Astrocyte of the spinal cord (primary cell): ENCODE measurements at places on chromosomes 7 and 10.
A peak's percentile ranks its signal among the peaks of the same experiment; 100 is the strongest.

GRCh38 chr7:122762071-122762470 lies 59.3 kb upstream of the RNF148 start:
- DNase-seq, result no peak

DNA sequence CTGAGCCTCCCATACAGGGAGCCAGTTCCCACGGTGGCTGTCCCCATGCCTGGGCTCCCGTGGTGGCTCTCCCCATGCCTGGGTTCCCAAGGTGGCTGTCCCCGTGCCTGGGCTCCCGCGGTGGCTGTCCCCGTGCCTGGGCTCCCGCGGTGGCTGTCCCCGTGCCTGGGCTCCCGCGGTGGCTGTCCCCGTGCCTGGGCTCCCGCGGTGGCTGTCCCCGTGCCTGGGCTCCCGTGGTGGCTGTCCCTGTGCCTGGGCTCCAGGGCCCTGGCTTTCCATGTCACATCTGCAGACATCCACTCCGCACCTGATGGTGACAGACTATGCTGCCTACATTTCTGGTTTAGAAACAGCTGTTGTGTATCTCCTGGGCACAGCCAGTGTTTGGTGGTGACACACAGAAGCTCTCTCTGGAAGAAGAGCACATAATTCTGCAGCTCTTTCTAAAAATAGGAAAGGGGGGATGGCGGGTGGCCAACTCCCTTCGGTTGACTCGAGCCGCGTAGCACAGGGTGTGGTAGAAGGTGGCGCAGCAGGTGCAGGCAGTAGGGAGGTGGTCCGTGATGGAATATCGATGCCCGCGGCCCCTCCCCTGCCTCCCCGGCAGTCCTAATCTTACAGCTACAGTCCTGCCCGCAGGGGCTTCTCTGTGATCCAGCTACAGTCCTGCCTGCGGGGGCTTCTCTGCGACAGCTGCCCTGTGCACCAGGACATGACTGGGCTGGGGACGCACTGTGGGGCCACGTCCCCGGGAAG lies 251.2 kb downstream of the DNAJB6 start:
- no peak for DNase-seq

DNA sequence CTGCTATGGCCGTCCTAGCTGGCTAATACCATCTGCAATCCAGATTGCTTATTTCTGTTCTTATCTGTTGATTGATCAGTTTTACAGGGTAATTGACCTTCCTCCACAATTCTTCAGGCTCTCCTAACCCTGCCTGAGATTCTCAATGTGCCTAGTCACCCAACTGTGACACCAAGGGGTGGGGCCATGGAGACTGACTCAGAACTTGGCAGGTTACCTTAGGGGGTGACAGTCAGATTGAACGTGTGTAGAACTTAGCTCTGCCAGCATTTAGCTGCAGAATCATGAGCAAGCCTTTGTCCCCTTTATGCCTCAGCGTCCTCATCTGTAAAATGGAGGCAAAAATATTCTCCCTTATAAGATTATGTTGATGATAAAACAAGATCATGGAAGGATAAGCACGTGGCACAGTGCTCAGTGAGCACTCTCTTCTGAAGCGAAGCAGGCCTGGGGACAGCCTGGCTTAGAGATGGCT lies 19.1 kb upstream of the LEP start:
- DNase-seq, result peak; percentile 9

- no peak for DNase-seq
These were observed 523.0 kb downstream of the ANKRD7 start for GRCh38 chr7:118747473-118747872.

- DNase-seq, result no peak
These were observed 224.2 kb upstream of the AUTS2 start for GRCh38 chr7:69374044-69374425.

DNA sequence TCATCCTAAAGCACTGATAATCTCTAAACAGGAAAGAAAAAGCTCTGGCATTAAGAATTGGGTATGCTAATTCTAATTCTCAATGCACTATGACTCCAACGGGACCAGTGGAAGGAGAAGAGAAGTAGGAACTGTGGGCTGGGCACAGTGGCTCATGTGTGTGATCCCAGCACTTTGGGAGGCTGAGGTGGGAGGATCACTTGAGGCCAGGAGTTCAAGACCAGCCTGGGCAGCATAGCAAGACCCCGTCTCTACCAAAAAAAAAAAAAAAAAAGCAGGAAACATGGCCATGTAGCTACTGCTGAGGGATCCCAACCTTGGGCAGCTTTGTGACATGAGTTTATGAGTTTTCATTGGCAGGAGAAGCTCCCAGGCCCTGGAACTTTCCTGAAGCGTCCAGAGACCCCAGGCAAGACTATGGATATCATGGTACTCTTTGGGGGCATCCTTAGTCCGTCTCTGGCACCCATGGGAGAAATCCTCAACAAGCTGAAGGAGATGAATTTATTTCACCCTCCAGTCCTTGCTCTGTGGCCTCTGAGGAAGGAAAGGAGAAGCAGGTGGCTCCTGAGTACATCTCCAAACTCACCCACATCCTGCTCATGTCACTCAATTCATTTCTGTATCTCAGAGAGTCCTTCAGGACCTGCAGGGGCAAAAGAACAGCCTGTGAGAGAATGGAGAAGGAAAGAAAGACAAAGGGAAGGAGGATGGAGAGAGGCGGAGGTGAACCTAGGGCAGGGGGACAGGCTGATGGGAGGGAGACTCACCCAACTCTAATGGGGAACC lies 99.5 kb downstream of the SPDYE5 start:
- DNase-seq, result no peak

DNA sequence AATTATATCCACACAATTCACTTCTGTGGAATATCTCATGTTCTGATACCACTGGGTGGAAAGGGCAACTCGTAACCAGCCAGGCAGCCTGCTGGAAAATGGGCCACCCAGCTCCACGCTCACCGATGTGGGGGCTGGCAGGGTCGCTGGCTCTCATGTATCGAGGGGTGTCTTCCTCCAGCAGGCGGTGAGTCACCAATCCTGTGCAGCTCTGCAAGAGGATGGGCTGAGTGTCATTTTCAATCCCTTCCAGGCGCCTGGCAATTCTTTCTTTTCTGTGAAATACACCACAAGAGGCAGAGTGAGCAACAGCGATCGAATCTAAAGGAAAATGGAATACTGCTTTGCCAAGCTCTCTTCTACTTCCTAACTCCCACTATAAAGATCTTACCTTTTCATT lies 80.1 kb downstream of the SVIL start:
- DNase-seq, result peak; percentile 44
